Stimulated activated CD8-positive, alpha-beta memory T cell treated with anti-CD3 and anti-CD28 coated beads, Interleukin-7, amount 100 ng/mL, for 4 hours (primary cell): ENCODE measurements at places on chromosomes 7 and 10.

GRCh38 chr10:123792248-123792978 is 99.2 kb downstream of the CPXM2 start:
- DNase-seq = no peak

DNA sequence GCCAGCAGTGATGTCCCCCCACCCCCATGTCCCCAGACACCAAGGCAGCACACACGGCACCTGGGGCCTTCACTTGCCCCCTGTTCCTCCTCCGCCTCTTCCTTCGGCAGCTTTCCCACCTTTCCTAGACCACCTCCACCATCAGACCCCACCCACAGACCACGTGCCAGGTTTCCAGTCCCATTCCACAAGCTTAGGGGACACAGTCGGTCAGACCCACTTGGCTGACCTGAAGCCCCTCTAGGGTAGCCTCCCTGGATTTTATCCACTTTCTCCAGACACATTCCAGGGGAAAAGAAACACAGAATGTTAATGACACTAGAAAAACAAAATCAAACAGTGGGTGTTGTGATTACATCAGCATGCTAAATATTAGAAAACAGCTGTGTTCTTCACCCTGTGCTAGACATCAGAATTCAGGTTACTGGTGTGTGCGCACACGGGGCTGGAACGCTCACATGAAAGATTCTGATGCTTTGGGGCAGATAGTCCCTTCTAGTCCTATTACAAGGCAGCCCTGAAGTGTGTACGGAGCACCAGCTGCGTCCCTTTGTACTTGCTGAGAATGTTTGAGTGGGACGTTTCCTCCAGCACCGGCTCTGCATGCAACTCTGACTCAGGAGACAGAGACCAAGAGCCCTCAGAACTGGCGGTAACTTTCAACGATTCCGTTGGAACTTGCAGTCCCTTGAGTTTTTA is 75.5 kb upstream of the PPP2R2D start:
- no peak for DNase-seq

DNA sequence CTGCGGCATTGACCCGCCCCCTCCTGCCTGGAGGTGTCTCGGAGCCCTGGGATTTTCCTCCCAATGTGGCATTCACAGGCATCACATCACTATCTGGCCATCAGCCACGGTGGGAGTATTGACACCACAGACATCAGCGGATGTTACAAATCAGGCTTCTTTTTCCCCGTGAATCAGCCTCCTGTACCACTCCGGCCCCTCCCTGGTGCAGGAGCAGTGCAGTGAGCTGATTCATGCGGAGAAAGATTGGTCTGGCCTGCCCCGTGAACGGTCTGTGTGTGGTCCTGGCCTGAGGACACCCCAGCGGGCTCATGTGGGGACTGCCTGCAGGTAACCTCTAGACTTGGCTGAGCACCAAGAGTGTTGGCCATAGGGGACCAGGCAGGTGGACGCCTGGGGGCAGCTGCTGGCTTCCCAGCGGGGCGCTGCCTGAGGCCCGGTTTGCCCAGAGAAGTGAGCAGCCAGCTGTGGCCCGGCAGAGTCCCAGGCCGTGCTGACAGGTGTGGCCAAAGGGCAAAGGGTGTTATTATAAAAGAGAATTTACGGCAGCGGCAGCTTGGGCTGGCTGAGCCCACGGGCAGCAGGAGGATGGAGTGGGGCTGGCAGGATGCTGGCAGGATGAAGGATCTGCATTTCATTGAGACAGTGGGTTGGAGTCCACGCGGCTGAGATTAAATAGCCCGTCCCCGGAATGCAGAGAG is 32.1 kb upstream of the GNA12 start:
- DNase-seq = no peak

DNA sequence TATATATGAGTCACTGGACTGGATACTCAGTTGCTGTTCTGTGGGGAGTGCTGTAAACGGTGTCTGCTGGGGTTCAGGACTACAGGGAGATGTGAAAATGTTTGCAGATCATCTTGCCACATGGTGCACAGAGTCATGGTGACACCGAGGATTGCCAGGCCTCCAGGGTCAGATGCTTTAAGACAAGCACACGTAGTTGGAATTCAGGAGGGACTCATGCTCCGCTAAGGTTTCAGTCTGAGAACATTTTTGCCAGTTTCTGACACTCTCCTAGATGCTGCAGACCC is 211.3 kb downstream of the CXCL12 start:
- no peak for DNase-seq

- DNase-seq = no peak
Measured at GRCh38 chr10:93080350-93081046, 6.8 kb downstream of the CYP26A1 start.

GRCh38 chr10:91023700-91024398 is 103.0 kb upstream of the ANKRD1 start:
- DNase-seq = no peak

DNA sequence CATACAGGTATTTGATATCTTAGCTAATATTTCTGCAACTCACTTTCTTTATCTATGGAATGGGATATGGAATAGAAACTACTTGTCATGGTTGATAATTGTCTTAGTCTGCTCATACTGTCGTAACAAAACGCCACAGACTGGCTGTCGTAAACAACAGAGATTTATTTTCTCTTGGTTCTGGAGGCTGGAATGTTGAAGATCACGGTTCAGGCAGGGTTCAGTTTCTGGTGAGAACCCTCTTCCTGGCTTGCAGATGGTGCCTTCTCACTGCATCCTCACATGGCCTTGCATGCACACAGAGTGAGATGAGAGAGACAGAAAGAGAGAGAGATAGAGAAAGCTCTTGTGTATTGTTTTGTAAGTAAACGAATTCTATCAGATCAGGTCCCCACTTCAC is 332.7 kb upstream of the MAGI2 start:
- DNase-seq = no peak

- no peak for DNase-seq
Measured at GRCh38 chr7:103630318-103630717, 184.3 kb upstream of the SLC26A5 start.

DNA sequence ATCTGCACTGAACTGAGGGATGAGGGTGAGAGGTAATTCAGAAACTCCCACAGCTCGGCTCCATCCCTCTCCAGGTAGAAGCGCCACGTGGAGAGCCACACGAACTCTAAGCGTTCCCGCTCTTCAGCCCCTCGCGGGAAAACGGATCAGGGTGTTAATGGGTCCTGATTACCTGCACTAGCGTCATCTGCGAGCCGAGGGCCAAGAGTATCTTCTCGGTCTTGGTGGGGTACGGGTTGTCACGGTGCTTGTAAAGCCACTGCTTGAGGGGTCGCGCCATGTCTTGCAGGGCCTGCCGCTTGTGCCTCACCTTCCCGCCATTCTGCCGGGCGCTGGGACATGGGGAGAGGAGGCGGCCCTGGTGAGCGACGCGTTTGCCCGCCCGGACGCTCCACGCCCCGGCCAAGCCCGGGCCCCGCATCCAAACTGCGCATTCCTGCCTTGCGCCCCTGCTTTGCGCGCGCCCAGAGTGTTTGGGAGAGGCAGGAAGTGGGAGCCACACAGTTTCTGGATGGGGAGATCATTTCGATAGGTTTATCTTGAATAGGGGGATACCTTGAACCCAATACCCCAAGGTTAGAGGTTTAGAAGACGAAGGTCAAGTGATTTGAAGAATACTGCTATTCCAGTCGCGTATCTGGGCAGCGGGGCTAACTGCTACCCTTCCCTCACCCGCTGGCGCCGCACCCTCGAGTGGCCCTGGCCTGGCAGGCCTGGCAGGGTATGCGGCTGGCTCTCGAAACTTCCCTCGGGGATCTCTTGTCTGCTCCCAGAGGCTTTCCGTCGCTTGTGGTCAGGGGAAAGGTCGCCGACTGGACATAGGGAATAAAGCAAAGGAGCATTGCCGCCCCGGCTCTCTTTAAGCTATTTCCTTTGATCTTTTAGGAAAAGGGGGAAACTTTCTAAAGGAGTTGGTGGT is 4.2 kb downstream of the MKX start:
- DNase-seq = no peak

GRCh38 chr7:131455001-131455400 is 101.4 kb downstream of the PODXL start:
- no peak for DNase-seq

GRCh38 chr7:18320971-18321567 is 174.5 kb upstream of the HDAC9 start:
- DNase-seq = no peak

- no peak for DNase-seq
Measured at GRCh38 chr10:133324857-133325260, 11.8 kb downstream of the CALY start.

- DNase-seq = no peak
Measured at GRCh38 chr10:79185796-79186374, 117.1 kb downstream of the ZMIZ1 start.

- DNase-seq = no peak
Measured at GRCh38 chr10:120598386-120598785, 141.4 kb downstream of the PLPP4 start.

- DNase-seq = no peak
Measured at GRCh38 chr7:39085590-39086049, 107.9 kb downstream of the POU6F2 start.

DNA sequence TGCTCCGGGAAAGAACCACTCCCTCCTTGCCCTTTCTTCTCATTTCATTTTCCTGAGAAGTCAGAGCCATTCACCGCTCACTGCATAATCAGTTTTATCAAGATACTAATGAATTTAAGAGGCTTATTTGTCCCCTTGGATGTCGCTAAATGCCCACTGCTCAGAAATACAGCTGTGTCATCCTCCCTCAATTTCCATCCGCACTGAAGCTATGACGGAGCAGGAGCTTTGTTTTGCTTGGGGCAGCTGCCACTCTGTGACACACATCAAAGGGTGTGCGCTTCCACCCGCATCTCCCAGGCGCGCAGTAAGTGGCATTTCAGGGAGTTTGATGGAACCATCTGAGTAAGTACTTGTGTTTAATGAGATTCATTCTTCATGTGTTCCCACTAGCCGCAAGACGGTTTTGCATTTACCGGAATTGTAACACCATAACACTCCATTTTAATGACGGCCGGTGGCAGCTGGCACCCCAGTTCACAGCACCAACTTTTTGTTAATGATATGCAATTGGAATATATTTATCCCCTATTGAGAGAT is 103.8 kb upstream of the PARD3 start:
- DNase-seq = no peak

DNA sequence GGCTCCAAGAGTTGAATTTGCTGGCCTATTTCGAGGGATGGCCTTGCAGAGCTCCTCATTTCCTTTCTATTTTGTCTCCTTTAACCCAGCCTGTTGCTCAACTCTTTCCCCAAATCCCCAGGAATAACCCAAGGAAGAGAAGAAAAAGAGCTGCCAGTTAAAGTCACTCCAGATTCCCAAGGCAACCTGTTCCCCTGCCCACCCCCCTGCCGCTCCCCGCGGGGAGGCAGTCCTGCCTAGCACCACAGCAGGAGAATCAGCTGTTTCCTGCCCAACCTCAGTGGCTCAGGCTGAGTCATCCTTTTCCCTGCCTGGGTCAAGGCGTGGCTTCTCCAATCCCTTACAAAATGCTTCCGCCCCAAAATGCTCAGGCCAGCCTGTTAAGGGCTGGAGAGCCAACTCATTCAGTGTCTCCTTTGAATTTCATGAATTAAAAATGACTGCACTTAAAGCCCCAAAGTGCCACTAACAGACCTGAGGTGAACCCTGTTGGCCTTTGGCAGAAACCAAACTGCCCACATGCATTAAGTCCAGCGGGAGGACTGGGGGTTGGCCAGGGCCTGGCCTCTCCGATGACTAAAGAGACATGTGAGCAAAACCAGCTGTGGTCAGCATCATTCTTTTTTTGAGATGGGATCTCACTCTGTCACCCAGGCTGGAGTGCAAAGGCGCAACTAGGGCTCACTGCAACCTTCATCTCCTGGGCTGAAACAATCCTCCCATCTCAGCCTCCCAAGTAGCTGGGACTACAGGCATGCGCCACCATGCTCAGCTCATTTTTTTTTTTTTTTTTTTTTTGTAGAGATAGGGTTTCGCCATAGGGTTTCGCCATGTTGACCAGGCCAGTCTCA is 83.2 kb upstream of the KIF5B start:
- no peak for DNase-seq

GRCh38 chr7:142753366-142753765 is 4.1 kb downstream of the PRSS1 start:
- DNase-seq = no peak

GRCh38 chr10:124508907-124509454 is 47.4 kb downstream of the LHPP start:
- DNase-seq = no peak

DNA sequence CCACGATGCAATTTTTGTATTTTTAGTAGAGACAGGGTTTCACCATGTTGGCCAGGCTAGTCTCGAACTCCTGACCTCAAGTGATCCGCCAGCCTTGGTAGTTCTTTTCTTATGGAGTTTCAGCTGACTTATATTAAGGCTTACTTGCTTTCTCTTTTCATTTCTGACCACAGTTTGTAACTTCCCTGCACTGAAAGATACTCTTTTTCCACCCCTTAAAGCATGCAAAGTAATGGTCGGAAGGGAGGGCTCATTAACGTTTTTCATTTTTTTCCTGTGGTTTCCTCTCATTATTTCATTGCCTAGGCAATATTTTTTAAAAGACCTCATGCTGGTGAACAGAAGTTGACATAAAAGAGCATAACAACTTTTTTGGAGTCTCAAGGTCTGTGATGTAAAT is 27.0 kb downstream of the ADRB1 start:
- DNase-seq = no peak

- DNase-seq = no peak
Measured at GRCh38 chr7:41478187-41478586, 224.7 kb downstream of the INHBA start.

- DNase-seq = no peak
Measured at GRCh38 chr10:120971671-120972070, 120.5 kb downstream of the WDR11 start.

GRCh38 chr10:85786401-85786899 is 580.1 kb downstream of the GRID1 start:
- no peak for DNase-seq

- DNase-seq = no peak
Measured at GRCh38 chr7:27689150-27689549, 26.5 kb upstream of the HIBADH start.

GRCh38 chr10:27072436-27073114 is 27.7 kb downstream of the ANKRD26 start:
- no peak for DNase-seq

GRCh38 chr7:24652251-24652939 is 79.1 kb downstream of the PALS2 start:
- no peak for DNase-seq

- no peak for DNase-seq
Measured at GRCh38 chr7:90592033-90592432, 4.1 kb upstream of the CDK14 start.

GRCh38 chr7:50647286-50647980 is 82.2 kb upstream of the DDC start:
- DNase-seq = no peak

- DNase-seq = no peak
Measured at GRCh38 chr7:149838992-149839408, 825 bp downstream of the ZNF862 start.

GRCh38 chr10:43715334-43715733 is 66.7 kb upstream of the ZNF32 start:
- DNase-seq = no peak
